AG09319 (cell line): ENCODE measurements at places on chromosomes 7 and 10.

GRCh38 chr7:159109653-159110035 is 35.0 kb downstream of the VIPR2 start:
- no peak for DNase-seq

DNA sequence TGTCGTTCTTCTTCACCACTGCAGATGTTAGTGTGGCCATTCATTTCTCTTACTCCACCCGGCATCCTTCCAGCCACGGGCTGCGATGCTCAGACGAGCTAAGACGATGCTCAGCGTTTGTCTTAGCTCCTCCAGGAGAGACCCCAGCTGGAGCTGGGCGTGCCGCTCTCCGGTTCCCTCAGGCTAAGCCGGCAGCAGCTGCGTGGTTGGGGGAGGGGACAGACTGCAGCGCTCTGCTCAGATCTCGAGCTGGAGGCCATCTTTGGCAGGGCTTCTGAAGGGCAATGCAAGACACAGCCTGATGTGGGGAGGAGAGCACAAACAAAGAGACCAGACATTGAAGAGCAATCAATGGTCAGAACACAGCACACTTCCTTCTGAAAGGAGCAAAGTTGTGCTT is 4.8 kb downstream of the INA start:
- DNase-seq, result no peak

- no peak for DNase-seq
Observed at GRCh38 chr10:95832216-95833041, 75.3 kb upstream of the CC2D2B start.

DNA sequence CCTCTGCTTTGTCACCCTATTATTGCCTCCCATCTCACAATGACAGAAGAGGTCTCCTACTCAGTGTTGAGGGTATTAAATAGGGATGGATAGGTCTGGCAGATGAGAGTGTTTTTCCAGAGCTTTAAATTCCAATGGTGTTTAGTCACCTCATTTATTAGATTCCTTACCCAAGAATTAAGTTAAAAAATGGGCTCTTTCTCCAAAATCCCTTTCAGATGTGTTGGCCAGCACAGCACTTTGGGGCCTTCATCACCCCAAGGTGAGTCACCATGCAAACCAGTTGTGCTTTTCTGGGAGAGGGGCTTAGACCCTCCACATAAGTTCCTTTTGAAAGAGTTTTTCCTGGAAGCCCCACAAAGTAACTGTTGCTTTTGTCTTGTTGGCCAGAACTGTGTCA is 78.4 kb downstream of the CYP26A1 start:
- no peak for DNase-seq

DNA sequence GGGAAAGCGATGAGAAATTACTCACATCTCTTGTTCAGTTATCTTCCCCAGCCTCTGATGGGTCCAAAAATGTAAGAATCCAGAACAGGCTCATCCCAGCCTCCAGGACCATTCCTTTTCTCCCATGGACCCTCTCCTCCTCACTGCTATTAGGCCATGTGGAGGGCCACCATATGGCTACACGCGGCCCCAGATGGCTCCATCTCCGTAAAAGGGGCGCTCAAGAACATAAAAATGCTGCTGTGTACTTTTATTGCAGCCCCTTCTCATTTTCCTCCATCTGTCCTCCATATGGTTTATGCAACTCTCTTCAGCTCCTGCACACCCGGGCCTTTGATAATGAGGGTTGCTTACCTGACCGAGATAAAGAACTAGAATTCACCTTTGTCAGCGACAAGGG is 166.2 kb downstream of the RAPGEF5 start:
- no peak for DNase-seq

GRCh38 chr10:17428351-17429097 is 25.9 kb downstream of the ST8SIA6 start:
- DNase-seq, result no peak

- DNase-seq, result no peak
Observed at GRCh38 chr7:15782656-15783055, 96.2 kb upstream of the MEOX2 start.

GRCh38 chr7:49127359-49127913 is 203.1 kb downstream of the CDC14C start:
- DNase-seq, result no peak

- peak; percentile 52 for DNase-seq
Observed at GRCh38 chr7:101402081-101402779, 39.6 kb downstream of the COL26A1 start.

DNA sequence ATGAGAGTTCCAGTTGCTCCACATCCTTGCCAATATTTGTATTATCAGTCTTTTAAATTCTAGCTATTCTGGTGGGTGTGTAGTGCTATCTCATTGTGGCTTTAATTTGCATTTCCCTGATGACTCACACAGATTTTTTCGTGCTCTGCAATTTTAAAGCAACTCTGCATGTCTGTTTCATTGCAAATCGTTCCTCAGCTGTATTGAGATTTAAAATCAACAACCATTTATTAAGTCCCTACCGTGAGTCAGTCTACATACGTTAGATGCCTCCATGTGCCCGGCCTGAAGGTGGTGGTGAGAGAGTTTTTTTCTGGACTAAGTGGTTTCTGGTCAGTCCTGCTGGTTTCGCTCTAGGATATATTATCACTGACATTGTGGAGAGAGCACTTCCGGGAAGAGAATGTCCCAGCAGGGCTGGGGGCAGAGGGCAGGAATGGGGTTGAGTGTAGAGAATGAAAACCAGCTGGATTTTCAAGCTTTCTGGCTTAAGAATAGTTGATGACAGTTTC is 8.4 kb upstream of the HYCC1 start:
- peak; percentile 49 for DNase-seq

DNA sequence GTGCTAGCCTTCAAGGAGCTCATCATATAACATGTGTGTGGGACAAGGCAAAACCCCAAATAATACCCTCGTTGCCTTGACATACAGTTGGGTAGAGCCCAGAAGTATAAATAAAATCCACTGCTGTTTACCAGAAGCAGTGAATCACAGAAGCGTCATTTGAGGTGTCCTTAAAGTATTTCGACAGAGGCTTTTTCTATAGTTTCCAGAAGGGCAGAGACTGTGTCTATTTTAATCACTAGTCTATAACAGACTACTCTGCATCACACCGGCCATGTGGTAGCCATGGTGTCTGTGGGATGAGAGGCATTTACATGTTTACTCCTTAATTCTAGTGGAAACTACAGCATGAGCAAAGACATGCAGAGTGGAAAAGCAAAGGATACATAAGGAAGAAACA is 131.3 kb downstream of the CTTNBP2 start:
- no peak for DNase-seq

DNA sequence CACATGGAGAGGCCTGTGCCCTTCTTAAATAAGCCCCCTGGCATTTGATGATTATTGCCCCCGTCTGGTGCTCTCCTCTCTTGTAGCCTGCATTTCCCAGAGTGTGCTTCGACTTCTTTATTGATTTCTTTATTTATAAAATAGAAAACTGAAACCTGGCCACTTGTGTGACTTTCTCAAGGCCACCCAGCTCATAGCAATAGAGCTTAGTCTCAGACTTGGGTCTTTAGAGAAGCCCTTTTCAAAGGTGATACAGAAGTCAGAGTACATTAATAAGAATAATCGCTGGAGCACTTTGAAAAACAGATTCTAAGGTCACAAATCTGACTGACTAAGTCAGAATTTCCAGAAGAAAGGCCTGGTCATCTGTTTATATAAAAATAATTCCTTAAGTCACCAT is 86.6 kb downstream of the NOC3L start:
- no peak for DNase-seq

- DNase-seq, result no peak
Observed at GRCh38 chr10:8531116-8531515, 476.6 kb downstream of the GATA3 start.

DNA sequence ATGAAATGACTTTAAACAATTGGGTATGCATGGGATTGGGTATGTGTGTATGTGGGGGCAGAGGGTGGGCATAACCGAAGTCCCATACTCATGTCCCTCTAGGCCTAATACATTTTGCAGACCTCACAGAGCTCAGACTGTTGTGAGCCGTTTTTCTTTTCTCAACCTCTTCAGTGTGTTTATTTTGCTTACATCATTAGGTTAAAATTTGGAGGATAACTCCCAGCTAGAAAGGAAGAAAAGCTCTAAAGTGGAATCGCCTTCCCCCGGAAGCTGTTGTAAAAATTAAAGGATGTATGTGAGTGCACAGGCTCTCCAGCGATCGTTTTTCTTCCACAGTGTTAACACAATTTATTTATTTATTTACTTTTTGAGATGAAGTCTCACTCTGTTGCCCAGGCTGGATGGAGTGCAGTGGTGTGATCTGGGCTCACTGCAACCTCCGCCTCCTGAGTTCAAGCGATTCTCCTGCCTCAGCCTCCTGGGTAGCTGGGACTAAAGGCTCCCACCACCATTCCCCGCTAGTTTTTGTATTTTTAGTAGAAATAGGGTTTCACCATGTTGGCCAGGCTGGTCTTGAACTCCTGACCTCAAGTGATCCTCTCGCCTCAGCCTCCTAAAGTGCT is 1.5 kb upstream of the H2AZ2 start:
- no peak for DNase-seq

GRCh38 chr10:50219646-50220045 is 31.7 kb downstream of the ASAH2 start:
- no peak for DNase-seq

DNA sequence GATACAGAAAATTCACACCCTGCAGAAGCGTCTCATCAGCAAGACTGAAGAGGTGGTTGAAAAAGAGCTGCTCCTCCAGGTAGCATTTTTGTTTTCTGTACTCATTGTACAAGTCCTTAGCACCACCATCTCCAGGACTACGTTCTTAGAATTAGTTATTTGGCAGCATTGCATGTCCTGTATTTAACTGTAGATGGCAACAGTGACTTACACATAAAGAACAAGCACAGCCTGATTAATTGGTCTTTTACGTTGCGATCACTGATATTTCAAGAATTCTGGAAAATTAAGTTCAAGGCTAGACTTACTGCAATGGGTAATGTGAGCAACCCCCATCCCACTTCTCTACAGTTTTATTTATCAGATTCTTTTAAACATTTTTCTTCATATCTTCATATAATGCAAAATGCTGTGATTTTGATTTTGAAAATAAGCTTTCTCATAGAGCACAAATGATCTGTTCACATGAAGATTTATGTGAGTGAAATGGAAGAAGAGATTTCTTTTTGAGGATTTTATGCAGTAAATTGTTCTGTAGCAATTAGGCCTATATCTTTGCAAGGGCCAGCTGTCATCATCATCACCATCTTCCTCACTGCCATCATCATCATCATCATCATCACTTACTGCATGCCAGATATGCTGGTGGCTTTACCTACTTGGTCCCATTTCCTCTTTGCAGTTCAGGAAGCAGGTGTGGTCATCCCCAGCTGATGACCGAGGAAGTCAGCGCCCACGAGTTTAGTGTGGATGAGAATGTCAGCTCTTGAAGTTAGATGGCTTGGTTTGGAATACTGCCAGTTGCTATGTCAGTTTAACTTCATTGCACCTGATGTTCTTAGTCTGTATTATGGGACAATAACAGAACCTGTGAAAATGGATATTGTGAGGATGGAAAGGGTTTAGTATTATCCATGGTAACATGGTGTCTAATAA is 53.4 kb downstream of the CFAP58 start:
- DNase-seq, result peak; percentile 24

DNA sequence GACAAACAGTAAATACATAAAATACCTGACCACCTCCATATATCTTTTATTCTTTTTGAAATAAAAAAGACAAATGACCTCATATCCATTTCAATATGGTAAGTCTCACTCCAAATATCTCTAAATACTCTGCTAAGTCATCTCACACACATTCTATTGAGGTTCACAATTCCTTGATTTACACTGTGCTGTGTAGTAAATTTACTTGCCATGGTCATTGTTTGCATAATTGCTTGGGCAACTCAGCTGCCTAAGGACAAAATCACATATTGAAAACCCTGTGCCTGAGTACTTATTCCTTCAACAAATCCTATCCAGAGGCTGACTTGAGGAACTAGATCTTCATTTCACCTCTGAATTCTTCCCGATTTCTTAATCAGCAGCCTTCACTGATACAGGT is 176.4 kb downstream of the THSD7A start:
- no peak for DNase-seq

- DNase-seq, result no peak
Observed at GRCh38 chr10:110724116-110724921, 80.2 kb downstream of the RBM20 start.

- no peak for DNase-seq
Observed at GRCh38 chr7:13057462-13058200, 370.2 kb downstream of the ARL4A start.

- peak; percentile 34 for DNase-seq
Observed at GRCh38 chr10:58266826-58267712, 625 bp downstream of the IPMK start.

DNA sequence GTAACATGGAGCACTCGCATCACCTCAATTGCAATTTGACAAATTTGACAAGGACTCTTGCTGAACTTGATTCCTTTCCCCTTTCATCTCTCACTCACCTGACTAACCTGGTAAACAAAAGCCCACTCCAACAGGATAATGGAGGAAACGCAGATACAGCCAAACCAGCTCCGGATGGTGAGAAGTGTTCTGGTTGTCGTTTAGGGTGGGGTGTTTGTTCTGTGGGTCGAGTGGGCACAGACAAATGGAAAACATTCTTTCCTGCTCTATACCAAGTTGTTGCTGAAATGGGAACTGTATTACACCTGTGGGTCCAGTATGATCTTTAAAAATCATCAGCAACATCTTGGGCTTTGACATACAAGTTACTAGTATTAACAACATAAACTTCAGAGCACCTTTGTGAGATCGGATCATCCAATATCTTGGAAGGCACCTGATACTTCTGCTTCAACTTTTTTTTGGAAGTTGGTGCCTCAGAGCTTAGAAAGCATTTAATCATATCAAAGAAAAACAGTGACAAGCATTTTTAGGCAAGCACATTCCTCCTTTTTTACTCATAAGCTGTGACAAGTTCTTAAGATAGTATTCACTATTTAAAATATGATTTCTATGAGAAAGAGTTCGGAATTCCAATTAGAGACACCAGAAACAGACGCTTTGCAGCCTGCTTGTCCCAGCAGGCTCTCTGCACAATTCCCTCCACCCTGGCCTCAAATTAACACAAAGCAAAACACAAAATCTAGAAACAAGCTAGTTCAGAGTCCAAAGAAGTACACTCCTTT is 58.1 kb downstream of the CCDC186 start:
- no peak for DNase-seq

DNA sequence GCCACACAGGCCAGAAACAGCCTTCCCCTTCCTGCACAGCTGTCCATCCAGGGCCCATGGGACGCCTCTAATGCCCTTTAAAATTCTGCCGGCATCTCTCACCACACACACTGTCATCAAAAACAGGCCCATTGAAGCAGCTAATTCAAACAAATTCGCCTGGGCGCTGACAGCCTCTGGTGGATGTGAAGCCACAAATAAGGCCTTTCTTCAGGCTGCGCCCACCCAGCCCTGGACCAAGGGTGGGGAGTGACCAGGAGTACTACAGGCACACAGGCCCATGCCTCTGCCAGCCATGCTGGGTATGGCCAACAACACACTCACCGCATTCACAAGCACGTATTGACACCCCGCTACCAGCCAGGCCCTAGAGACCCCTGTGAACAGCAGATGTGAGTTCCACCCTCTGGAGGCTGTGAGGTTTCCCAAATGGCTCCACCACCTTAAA is 54.6 kb downstream of the SLIT1 start:
- DNase-seq, result no peak

DNA sequence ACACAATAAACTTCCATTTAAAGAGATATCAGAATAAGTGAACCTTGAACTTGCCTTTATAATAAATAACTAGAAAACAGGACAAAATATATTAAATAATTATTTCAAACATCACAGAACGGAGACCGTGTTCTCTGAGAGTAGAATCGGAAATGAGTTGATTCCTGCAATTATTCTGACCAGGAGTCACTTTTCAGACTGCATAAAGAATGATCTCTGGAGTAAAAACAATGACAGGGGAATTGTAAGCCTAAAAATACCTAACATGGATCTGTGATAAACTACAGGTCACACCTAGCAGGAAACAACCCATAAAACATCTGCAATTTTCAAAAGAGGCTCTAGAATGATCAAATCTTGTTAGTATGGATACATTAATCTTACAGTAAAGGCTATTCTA is 577.5 kb upstream of the SORCS1 start:
- DNase-seq, result no peak
